ENCODE measurements at places on chromosomes 16 and 17.

- DNase-seq: no peak
Measured at GRCh38 chr17:51739245-51739886, 419.1 kb downstream of the CA10 start.

- no peak for DNase-seq
Measured at GRCh38 chr16:76639685-76640289, 362.6 kb downstream of the CNTNAP4 start.

GRCh38 chr17:50352072-50352692, 6.3 kb downstream of the XYLT2 start:
- no peak for DNase-seq

- no peak for DNase-seq
Measured at GRCh38 chr17:5861854-5862253, 208.3 kb upstream of the WSCD1 start.

GRCh38 chr17:1473841-1474240, 17.8 kb upstream of the CRK start:
- no peak for DNase-seq

DNA sequence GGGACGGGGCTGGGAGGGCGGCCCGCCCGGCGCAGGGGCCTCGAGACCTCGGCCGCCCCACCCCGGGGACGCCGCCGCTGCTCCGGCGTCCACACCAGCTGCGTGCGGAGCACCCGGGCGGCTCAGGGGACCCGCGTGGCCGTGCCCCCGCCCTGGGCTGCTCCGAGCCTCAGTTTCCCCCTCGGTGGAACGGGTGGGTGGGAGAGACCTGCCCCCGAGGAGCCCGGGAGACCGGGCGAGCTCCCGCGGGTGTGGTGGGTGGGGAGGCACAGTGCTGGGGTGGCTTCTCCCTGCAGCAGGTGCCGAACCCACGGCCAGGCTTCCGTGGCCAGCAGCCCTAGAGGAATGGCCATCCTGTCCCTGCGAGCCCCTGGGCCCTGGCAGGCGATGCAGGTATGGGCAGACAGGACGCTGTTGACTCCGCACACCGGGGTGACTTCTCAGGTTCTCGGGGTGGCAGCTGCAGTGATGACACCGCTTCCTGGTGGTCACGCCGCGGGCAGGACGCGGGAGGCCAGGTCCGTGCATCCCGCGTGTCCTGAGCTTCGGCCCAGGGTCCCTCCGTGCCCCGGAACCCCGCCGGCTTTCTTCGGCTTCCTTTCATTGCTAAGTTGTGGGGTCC, 677 bp downstream of the DEF8 start:
- no peak for DNase-seq

All from posterior vena cava (tissue), 2 donors.